ENCODE measurements at places on chromosomes 12 and 14.

- no peak for DNase-seq
Observed at GRCh38 chr14:54627540-54628363, 60.8 kb downstream of the SAMD4A start.

- no peak for DNase-seq
Observed at GRCh38 chr14:37932008-37932407, 275.7 kb upstream of the SSTR1 start.

DNA sequence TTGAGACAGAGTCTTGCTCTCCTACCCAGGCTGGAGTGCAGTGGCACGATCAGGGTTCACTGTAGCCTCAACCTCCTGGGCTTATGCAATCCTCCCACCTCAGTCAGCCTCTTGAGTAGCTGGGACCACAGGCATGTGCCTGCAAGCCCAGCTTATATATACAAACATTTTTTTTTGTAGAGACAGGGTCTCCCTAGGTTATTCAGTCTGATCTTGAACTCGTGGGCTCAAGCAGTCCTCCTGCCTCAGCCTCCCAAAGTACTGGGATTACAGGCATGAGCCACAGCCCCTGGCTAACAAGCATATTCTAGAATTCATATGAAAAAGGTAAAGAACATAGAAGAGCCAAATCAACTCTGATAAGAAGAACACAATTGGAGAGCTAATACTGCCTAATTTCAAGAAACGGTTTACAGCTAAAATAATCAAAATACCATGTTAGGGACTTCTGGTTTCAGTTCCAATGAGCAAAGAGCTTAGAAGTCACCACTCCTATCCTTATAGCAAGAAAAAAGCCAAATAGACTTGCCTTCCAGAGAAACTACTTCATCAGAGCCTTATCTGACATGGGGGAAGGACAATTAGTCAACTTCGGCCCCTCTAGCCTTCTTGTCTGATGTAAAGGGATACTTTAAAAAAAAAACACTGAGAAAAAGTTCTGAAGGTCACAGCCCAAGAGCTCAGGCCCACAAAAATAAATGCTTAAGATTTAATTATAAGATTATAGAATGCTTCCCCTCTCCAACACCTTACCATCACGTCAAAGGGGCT is 37.6 kb downstream of the TMEM116 start:
- no peak for DNase-seq

- DNase-seq: no peak
Observed at GRCh38 chr12:131852551-131853299, 24.5 kb downstream of the MMP17 start.

DNA sequence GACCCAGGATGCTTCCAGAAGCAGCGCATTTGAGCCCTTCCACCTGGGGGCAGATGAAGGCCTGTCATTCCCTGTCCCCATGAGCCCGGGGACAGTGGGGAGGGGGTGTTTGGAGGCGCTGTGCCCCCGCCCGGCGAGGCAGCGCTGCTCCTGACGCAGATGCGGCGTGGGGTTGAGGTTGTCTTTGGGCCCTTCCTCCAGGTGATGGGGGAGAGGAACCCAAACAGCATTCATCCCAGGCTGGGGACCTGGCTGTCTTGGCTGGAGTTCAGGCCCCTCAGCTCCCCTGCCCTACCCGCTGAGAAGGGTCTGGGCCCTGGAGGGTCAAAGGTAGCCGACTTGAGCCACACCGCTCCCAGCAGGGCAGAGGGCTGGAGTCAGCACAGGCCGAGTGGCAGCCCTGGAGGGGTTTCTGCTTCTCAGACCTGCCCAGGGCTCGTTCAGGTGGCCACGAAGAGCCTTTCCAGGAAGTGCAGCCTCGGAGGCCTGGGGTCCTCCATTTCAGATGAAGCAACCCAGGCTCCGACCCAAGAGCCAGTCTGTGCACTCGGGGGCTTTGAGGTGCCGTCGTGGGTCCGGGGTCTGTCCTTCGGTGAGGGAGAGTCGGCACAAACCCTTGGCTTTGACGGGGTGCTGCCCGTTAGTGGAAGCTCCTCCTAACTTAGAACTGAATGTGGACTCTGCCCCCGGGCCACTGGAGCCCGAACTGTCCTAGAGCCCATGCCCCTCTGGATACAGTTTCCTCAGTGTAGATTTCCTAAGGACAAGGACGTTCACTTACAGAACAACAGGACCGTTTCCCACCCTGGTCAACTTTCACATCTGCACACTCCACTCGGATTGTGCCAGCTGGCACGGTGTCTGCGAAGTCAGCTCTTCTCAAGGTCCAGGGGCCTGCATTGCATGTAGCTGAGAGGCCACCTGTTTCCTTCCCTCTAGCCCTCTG is 16.1 kb downstream of the ACADS start:
- DNase-seq: no peak

DNA sequence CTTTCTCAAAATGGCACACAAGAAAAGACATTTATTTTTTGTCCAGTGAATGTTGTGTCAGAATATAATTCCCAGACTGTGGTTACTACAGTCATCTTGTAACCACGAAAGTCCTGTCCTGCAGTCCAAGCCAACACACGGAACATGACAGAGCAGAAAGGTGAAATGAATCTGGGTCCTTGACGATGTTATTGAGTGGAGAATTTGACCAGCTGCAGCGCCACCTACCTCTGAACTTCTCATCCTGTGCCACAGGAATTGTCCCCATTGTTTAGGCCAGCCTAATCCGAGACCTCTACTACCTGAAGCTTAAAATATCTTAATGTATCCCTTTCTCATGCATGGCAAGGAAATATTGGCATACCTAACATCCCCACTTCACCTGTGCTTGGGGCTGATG is 64.1 kb upstream of the OTX2 start:
- no peak for DNase-seq

- no peak for DNase-seq
Observed at GRCh38 chr12:71967211-71967610, 28.6 kb downstream of the TPH2 start.

- no peak for DNase-seq
Observed at GRCh38 chr12:15563663-15564062, 225.5 kb downstream of the EPS8 start.

- DNase-seq: no peak
Observed at GRCh38 chr12:82688596-82688995, 1.9 kb downstream of the TMTC2 start.

DNA sequence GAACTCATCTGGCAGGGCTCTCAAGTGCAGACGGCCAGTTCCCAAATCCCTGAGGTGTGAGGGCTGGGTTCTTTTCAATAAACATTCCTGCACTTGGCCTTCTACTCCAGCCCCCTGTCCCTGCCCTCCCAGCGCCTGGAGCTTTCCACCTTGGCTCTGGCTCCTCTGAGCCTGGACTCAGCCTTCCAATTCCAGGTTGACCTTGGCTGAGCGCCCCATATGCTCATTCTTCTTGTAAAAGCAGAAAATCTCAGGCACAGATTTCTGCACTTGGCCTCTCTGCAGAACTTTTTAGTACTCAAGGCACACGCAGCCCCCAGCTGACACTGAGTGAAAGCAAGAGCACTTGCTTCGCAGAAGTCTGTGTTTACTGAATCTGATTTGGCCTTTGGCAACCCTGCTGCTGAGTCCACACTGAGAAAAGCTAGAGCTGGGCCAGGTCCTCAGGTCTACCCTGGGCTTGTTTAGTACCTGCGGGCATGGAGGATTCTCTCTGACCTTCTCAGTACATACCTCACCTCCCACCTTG is 222.7 kb downstream of the MSRB3 start:
- DNase-seq: no peak

GRCh38 chr12:6768990-6769389 is 2.8 kb downstream of the PTMS start:
- peak; percentile 36 for DNase-seq

GRCh38 chr12:117100251-117100650 is 1.0 kb upstream of the TESC start:
- no peak for DNase-seq

- no peak for DNase-seq
Observed at GRCh38 chr12:66859751-66860440, 181.0 kb upstream of the GRIP1 start.
